Esophagus mucosa (tissue), 1 donor: ENCODE measurements at places on chromosomes 12 and 14. TPM values are rescaled to one million over a fixed set of nuclear protein-coding genes. Genes with fewer than 3 reads are reported as not detected.

BHLHE41 gene
- total RNA-seq: 5.8 TPM

SLC7A8 gene
- total RNA-seq: 51.1 TPM

KRT2 gene
- not detected for total RNA-seq

ABHD12B gene
- total RNA-seq: 0.32 TPM

PRR4 gene
- 0.64 TPM for total RNA-seq
